ENCODE measurements at places on chromosomes 4 and X.

GRCh38 chrX:108028854-108029253 lies 16.0 kb upstream of the VSIG1 start:
- DNase-seq = no peak

- DNase-seq = no peak
Measured at GRCh38 chr4:30718021-30718542, 2.1 kb upstream of the PCDH7 start.

GRCh38 chrX:81662381-81662780 lies 460.5 kb downstream of the SH3BGRL start:
- no peak for DNase-seq

DNA sequence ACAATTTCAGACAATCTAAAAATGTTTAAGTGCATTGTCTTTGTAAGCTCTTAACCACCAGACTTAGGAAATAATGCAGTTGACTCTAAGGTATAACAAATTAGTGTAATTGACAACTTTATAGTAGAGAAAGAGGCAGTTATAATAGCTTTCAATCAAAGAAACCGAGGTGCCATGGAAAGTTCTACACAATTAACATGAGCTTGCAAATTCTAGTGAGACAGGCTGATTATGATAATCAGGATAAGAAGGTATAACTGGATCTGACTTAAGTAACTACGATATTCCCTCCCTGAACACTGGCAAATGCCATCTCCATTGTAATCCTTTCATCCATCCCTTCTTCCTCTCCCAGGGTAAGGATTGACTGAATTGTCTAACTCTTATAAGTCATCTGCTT lies 11.4 kb upstream of the KLHL5 start:
- no peak for DNase-seq

DNA sequence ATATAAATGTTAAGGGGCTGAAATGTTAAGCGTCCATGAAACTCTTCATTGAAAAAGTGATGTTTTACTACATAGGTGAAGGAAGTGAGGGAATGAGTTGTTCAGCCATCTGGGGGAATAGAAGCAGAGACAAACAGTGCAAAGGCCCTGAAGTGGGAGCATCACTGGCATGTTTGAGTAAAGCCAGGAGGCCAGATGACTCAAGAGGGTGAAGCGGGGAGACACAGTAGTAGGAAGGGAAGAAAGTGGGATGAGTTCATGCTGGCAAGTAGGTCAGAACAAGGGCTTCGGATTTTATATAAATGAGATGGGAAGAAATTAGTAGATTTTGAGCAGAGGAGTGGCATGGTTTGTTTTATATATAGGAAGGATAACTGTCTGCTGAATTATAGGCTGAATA lies 112.5 kb upstream of the MAP9 start:
- DNase-seq = no peak

GRCh38 chr4:52694936-52695335 lies 35.8 kb upstream of the USP46 start:
- DNase-seq = no peak

- DNase-seq = no peak
Measured at GRCh38 chr4:152806501-152807125, 26.9 kb downstream of the ARFIP1 start.

GRCh38 chr4:58214376-58214775 lies 1104.2 kb upstream of the IGFBP7 start:
- no peak for DNase-seq

GRCh38 chrX:136262812-136263315 lies 11.7 kb upstream of the MAP7D3 start:
- no peak for DNase-seq

GRCh38 chr4:47118192-47118929 lies 87.0 kb downstream of the GABRB1 start:
- DNase-seq = no peak

GRCh38 chrX:53223955-53224859 lies 800 bp downstream of the KDM5C start:
- no peak for DNase-seq

DNA sequence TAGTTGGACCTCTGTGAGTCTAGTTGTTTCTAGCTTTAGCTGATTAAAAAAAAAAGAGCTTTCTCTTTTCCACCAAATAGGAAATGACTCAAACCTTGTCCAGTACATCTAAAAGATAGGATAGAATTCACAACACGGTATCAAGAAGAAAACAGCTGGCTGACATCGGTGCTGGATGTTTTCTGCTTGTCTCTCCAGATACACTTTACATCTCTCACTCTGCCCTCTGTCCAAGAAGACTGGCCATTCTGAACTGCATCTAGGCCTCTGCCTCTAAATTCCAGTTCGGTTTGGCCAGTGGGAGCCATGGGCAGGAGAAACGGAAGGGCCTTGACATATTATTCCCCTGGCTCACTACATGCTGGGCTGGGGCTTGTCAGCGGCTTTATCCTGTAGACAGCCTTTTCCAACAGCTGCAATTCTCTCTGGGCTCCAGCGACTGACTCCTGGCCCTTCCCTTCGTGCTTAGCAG lies 57.3 kb upstream of the SHISA3 start:
- DNase-seq = no peak

DNA sequence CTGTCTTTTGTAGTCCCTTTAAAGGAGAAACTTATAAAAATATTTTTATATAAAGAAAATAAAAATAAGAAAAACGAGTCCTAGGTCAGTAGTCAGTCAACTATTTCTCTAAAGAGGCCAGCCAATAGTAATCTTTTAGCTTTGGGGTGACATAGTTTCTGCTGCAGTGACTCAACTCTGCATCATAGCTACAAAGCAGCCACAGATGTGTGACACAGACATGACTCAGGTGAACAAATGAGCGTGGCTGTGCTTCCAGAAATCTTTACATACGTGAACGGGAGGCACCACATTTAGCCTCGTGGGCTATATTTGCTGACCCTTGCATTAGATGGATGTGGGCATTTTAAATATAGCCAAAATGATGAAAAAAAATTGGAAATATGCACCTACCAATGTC lies 1862.5 kb upstream of the TENM3 start:
- no peak for DNase-seq

DNA sequence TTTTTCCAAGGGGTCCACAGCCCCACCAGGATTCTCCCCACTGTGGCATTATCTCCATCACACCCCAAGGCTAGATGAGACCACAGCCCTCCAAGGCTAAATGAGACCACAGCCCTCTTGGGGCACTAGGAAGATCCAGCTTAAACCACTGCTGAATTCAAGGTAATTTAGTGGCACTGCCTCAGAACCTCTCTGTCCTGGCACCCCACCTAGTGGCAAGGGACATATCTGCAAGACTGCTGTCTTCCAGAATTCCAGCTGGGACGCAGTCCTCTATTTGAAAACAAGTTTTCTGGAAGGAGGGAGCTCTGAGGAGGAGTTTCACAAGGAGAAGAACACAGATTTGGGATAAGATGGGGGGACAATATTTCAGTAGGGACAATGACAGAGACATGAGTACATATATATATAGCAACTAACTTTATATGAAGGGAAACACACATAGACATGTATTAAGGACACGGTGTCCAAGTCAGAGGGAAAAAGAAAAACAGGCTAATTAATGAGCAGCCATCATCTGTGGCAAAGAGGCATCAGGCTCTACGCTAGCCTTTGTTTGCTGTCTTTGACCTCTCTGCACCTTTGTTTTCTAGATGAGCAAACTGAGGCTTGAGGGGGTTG lies 9.3 kb downstream of the CETN2 start:
- no peak for DNase-seq

- DNase-seq = no peak
Measured at GRCh38 chr4:133581996-133582619, 433.0 kb downstream of the PCDH10 start.

DNA sequence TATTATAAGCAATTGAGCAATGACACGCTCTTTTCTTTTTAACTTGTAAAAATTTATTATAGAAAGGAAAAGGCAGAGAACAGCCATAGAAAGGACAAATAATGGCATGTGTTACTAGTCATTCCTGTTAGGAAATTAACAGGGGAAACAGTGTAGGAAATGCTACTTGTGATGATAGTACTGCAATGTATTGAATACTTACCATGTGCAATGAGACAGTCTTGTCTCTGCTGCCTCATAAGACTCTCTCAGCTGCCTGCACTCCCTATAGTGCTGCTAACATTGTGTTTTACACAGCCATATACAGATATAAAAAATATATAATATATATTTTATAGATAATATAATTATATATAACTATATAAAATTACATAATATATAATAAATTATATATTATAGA lies 62.3 kb upstream of the SHOX start:
- DNase-seq = no peak

GRCh38 chrX:132843363-132843762 lies 115.1 kb downstream of the HS6ST2 start:
- no peak for DNase-seq

- peak; percentile 99 for DNase-seq
Measured at GRCh38 chr4:53476232-53477037, 99.0 kb downstream of the FIP1L1 start.

GRCh38 chr4:134201216-134202161 lies at the start of gene PABPC4L:
Gene PABPC4L (minus strand): TSS chr4:134201789. CDS start chr4:134201019, 770 bp downstream.
- DNase-seq = no peak

DNA sequence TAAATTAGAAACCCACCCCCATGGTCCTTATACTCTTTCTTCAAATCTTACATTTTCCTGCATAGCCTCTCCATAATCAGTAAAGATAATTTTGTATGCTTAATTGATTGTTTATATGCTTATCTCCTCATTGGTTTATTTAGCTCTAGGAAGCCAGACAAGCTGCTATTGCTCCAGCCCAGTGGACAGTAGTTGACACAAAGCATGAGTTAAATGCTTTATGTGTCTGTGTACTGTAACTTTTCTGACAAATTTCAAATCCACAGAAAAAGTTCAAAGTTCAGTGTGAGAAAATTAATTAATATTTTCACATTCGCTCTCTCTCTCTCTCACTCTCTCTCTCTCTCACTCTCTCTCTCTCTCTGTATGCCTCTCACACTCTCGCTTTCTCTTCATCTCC lies 181.7 kb downstream of the GABRB1 start:
- no peak for DNase-seq

DNA sequence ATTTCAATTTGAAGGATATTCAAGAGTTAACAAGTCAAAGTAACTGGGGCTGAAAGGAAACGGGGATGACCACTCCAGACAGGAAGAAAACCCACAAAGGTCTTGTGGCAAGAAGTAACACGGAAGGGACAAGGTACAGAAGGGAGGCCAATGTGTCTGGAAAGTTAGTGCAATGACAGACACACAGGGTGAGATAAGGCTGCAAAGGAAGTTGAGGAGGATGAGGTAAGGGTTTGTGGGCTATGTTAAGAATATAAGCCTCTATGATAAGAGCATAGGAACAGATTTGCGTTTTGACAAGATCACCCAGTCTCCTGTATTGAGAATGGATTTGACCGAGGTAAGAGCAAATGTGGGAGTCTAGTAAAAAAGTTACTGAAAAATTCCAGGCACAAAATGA lies 21.9 kb upstream of the EMCN start:
- DNase-seq = no peak

All from BJ (cell line).